ENCODE measurements at places on chromosomes 3 and 15.
A peak's percentile ranks its signal among the peaks of the same experiment; 100 is the strongest.

GRCh38 chr3:45929042-45929679 lies 14.1 kb upstream of the CXCR6 start:
- peak; percentile 64 for DNase-seq

GRCh38 chr15:34358367-34358766 lies 8.6 kb downstream of the LPCAT4 start:
- DNase-seq = peak; percentile 39

DNA sequence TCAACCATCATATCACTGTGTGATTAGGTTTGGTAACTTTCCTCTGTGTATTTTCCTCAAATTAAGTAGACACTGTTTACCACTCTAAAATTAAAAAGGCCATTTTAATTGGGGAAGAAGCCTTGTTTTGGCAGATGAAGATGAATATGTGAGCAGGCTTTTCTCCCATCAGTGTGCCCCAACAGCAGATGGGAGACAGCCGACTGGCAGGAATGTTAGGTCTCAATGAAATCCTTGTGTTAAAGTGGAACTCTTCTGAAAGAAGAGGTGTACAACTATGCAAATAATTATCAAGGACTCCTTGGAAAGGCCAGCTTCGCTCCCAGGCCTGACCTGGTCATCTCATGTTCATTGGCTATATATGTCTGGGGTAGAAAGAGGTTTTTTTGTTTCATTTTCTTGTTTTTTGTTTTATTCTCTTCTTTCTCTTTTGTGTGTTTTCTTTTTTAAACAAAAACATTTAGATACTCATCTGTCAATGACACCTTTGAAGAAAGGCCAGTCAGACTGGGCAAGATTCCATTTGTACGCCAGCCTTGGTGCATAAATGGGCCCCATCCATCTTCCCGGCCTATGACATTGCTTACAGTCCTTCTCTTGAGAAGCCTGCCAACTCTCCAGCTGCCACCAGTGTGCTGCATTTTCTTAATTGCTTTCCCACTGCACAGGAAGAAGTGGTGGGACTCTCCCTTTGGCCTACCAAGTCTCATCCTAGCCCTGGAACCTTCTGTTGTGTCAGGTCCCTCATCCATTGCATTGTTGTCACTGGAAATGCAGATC lies 25.8 kb downstream of the LRTM1 start:
- DNase-seq = no peak

DNA sequence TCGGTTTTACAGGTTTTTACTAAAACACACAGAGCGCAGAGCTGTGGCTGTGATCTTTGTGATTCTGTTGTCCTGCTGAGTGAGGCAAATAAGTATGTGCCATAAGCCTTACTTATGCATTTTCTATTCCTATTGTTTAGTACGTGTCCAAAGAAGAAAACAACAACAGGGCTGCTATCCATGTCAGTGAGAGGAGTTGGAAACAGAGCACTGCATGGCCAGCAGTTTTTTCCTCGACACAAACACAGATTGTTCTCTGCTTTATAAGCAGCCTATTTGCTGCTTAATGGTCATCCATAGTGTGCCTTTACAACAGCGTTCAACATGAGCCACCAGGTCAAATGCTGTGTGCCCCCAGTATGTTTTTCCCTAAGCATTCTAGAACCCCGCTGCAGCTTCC lies 79.8 kb downstream of the SHQ1 start:
- DNase-seq = no peak

DNA sequence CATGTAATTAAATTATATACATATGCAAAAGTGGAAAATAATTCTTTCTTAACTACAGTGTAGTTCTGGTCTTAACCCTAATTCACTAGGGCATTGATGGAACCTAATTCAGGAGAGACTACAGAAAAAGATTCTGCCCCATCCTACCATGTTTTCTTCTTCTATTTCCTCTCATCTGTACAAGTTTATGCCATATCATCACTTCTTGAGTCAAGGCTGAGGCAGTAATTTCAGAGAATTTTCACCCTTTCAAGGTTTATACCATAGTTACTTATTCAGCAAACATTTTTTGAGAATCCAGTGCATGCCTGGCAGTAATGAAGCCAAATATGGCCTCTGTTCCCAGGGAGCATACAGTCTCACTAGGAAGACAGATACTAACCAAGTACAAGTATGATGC lies 33.4 kb downstream of the SHOX2 start:
- DNase-seq = no peak

DNA sequence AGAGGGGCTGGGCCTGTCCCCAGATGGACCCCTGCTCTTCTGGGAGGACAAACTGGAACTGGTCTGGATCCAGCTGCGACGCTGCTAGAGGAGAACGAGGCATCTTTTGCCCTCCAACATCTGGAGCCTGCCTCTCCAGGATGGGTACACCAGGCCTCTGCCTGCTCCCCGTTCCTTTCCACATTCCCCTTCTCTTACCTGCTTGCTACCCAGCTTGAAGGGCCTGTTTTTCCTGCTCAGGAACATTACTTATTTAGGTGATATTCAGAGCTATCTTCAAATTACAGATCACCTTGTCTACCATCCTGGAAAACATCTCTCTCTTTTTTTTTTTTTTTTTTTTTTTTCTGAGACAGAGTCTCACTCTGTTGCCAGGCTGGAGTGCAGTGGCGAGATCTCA lies 64.0 kb downstream of the CHRD start:
- no peak for DNase-seq

- peak; percentile 72 for DNase-seq
These were observed 17.2 kb upstream of the TIMP4 start for GRCh38 chr3:12175844-12176453.

GRCh38 chr3:124619887-124620599 lies 110.2 kb upstream of the UMPS start:
- no peak for DNase-seq

GRCh38 chr3:71104121-71104541 lies 479.4 kb downstream of the FOXP1 start:
- DNase-seq = no peak

DNA sequence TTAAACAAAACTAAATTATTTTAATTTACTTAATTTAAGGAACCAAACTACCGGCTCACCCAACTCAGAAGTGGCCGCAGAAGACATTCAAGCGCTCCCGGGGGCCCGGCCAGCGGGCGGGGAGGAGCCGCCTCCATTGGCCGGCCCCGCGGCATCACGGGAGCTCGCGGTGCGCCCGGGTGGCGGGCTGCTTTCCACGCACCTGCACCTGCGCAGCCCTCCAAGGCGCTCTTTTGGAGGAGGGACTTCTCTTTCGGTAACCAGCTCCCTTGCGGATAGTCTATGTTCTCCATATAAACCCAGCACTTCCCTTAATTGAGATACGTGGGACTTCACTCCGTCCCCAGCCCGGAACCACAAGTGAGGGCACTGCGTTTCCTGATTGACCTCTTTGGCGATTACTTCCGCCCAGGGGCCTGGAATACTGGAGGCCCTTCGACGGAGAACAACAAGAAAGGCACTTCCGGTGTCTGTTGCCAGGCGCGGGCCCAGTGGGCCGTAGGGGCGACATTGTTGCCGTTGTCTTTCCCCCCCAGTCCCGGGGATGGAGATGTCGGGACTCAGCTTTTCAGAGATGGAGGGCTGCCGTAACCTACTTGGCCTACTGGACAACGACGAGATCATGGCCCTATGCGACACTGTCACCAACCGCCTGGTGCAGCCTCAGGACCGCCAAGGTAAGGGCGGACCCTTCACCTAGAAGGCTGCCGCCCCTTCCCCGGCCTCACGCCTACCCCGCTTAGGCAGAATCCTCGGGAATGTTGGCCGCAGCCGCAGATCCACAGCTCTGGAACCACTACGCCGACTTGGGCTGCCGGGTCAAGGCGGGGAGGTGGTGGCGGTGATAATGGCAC lies at the start of gene C3orf38:
Gene C3orf38 (plus strand): TSS at position 451 of the 854 bp plus-strand sequence. CDS start 94 bp downstream, at position 545.
- peak; percentile 95 for DNase-seq

GRCh38 chr3:178001670-178002101 lies 534.5 kb upstream of the KCNMB2 start:
- DNase-seq = no peak

GRCh38 chr15:100853676-100854440 lies 25.8 kb upstream of the ALDH1A3 start:
- no peak for DNase-seq

DNA sequence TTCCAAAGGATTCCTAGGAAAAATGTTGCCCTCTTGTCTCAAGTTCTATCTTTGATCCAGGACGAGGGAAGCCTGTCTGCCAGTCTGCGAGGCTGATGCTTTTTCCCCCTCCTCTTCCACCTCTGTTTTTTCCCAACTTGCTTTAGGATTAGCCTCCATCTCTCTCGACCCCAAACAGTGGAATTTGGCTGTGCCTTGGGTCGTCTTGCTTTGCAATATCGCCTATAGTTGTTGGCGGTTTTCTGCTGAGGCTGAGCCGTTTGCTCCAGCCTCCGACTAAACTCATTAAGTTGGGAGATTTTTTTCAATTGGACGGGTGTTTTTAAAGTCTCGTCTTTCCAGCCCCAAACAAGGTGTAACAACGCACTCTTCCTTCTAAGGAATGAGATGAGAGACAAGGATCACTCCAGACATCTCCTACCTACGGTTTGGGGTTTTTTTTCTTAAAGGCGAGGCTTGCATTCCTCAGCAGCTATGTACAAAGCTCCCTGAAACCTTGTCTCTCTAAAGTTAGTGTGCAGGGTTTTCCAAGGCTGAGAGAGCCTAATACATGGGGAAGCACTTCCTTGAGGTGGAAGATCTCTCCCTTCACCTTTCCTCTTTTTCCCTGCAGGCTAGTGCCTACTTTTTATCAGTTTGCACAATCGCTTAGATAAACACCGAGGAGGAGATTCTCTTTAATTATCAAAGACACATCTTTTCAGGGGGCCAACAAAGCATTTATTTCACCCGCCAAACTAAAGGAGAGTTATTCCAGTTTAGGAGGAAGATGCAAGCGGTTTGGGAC lies 4.8 kb upstream of the NR2F2 start:
- DNase-seq = peak; percentile 46

DNA sequence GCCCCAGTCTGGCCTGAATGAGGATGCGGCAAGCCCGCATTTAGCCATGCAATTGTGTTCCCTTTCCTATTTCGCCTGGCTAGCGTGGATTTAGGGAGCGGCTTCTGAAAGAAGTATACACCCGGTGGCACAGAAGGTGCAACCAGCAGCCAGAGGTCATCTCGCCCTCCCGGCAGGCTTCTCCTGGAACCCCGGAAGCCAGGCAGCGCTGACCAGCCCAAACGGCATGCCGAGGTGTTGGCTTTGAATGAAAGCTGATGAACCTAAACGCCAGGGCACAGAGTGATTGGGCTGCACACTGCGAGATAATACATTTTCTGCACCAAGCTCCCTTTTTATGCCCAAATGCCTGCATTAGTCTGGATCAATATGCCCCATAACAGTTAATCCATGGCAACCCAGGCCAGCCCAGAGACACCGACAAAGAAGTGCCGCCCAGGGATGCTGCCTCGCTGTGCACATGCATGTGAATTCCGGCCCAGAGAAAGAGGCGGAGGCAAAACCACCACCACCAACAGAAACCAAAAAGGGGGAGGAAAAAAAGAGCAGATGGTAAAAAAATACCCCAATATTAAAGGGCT lies 1.4 kb downstream of the SRGAP3 start:
- DNase-seq = no peak

DNA sequence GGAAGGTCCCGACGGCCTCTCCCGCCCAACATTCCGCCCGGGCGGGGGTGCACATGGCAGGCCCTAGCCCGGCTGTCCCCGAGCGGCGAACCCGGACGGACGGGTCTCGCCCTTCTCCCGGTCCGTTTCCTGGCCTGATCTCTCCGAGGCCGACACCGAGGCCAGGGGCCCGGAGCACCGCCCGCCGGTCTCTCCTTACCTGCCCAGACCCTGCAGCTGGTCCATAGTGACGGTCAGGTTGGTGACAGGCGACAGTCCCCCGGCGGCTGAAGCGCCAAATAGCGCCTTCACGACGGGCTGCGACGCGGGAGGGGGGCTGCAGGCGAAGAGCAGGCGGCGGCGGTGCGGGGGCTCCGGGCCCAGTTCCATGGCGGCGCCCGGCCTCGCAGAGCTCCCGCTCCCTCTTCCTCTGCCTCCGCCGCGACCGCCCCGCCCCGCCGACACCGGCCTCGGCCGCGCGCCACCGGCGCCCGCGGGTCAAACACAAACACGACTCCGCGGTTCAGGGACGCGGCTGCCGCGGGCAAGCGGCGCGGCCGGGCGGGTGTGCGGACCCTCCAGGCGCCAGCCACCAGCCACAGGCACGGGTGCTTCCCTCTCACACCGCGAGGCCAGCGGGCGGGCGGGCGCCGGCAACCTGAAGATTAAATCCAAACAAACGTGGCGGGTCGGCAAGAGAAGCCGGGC lies 495 bp downstream of the CDC25A start:
- peak; percentile 39 for DNase-seq

- DNase-seq = no peak
These were observed 44.1 kb upstream of the TBC1D23 start for GRCh38 chr3:100216713-100217112.

DNA sequence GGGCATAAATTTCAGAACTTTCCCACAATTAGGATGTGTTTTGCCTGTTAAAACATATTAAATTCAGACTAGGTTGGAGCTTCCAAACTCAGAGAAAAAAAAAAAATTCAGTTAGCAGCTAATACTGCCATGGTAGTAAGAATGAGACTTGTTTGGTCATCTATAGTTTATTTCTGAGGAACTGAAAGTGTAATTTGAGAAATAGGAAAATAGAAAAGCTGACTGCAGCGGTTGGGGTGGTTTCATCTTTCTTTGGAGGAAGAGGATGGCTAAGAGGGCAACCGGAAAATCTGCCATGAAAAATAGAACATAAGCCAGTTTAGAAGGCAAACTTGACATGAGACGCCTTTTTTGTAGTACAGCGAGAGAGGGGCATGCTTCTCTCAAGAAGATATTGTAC lies 371.2 kb upstream of the ROBO2 start:
- DNase-seq = no peak

DNA sequence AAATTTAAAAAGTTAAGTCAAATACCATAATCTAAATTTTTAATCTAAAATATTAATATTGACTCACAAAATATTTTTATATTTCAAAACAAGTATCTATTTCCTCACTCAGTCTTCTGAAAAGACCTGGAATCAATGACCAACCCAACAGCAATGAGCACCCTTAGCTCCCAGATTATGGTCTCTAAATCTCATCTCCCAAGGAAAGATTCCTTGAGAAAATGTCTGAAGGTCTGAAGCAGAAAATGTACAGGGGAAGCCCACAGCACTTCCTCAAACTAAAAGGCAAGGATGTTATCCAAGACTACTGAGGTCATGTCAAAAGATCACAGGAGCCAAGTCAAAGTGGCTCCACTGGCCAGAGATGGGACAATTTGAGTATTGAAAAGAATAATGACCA lies 51.0 kb upstream of the SLCO2A1 start:
- DNase-seq = no peak

GRCh38 chr15:33124811-33125210 lies 69.7 kb downstream of the FMN1 start:
- DNase-seq = no peak

- no peak for DNase-seq
These were observed 66.1 kb upstream of the CHMP2B start for GRCh38 chr3:87161013-87161412.

DNA sequence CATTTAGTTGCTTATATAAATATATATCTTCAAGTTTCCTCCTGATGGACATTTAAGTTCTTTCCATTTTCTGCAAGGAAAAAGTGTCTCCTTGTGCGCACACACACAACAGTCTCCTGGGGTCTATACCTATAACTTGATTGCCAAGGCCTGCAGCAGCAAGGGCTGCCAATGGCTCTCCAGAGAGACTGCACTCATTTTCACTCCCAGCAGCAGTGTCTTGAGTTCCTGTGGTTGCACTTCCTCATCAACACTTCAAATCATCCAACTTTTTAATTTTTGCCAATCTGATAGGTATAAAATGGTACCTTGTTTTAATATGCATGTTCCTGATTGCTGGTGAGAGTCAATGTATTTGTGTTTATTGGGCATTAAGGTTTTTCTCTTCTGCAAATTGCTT lies 23.1 kb downstream of the TNFAIP8L3 start:
- no peak for DNase-seq

GRCh38 chr3:165839296-165840076 lies 2.3 kb upstream of the BCHE start:
- DNase-seq = peak; percentile 6

All from GM23338 (cell line).